ENCODE measurements at places on chromosomes 5 and 9.

DNA sequence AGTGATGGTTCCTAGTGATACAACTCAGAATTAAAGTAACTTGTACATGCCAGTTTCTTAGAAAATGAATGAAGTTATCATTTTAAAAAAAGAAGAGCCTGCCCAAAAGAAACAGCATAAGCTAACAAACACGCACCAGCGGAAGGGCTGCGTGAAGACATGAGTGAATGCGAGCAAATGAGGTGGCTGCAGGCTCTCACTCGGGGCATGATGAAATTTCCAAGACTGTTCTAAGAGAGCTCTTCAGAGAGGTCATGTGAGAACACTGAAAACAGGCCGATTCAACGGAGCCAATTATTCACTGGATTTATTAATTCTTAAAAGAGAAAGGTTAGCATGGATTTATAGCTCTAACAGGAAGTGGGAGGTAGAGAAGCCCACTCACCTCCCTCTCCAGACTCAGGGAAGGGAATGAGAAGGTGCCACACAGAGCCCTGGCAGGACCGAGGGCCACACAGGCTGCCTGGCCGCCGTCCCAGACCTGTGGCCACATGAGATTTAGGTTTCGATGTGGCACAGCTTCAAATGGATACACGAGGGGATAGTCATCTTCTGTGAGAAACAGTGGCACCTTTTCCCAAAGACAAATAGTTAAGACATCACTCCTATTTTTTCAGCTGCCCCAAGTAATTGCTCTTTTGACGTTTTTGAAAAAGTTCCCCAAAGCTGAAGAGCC lies 55.5 kb downstream of the HABP4 start:
- no peak for DNase-seq

GRCh38 chr5:142059304-142059940 lies 46.6 kb upstream of the GNPDA1 start:
- no peak for DNase-seq

DNA sequence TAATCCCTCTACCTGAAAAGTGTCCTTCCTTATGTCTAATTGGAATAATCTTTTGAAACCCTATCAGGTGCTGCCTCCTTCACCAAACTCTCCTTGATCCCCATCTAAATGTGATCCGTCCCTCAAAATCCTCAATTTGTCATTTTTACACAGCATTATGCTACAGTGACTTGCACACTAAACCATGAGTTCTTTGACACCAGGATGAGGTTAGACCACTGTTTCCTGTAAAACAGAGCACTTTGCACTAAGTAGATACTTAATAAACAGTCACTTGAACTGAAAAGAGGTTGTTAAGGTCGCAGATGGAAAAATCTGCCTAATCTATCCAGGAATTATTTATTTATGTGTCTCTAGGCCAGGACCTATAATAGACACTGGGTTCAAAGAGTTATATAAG lies 44.2 kb upstream of the TLX3 start:
- DNase-seq = no peak

GRCh38 chr9:108269371-108269770 lies 586.4 kb downstream of the ACTL7B start:
- no peak for DNase-seq

GRCh38 chr9:80775530-80775929 lies 913.8 kb downstream of the TLE1 start:
- no peak for DNase-seq

DNA sequence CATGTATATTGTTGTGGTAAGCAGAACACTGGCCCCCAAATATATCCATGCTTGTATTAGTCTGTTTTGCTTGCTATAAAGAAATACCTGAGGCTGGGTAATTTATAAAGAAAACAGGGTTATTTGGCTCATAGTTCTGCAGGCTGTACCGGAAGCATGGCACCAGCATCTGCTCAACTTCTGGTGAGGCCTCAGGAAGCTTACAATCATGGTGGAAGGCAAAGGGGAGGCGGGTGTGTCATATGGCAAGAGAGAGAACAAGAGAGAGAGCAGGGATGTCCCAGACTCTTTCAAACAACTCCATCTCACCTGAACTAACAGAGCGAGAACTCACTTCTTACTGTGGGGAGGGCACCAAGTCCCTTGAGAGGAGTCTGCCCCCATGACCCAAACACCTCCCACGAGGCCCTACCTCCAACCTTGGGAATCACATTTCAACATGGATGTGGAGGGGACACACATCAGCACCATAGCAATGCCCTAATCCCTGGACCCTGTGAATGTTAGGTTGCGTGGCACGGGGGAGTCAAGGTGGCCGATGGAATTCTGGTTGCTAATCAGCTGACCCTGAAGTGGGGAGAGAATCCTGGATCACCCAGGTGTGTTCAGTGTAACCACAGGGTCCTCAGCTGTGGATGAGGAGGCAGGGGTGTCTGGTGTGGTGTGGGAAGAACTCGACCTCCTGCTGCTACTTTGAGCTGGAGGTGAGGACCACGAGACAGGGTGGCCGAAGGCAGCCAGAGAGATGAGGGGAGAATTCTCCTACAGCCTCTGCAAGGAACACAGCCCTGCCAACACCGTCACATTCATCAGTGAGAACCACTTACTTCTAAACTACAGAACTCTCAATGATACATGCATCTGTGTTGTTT lies 172.8 kb downstream of the AUH start:
- no peak for DNase-seq
